Purkinje cell (primary cell): ENCODE measurements at places on chromosomes 16 and 17. TPM values are rescaled to one million over a fixed set of nuclear protein-coding genes. Genes with fewer than 3 reads are reported as not detected.

Gene SRL
- not detected in 2 replicates for polyA plus RNA-seq

Gene ASIC2
- polyA plus RNA-seq: 1.8 and 2.0 TPM in 2 replicates

Gene MT1E
- 34.2 and 49.3 TPM in 2 replicates for polyA plus RNA-seq

Gene SLFN11
- polyA plus RNA-seq: 0.27 and 0.59 TPM in 2 replicates

Gene CCL17
- not detected in 2 replicates for polyA plus RNA-seq

Gene CDYL2
- 4.3 and 5.6 TPM in 2 replicates for polyA plus RNA-seq

Gene CDC6
- polyA plus RNA-seq: not detected in 2 replicates

Gene MARCHF10
- 0.13 TPM in 1 of 2 replicates, not detected in the other for polyA plus RNA-seq

Gene UMOD
- polyA plus RNA-seq: not detected in 2 replicates

Gene CNTNAP1
- 6.8 and 11.4 TPM in 2 replicates for polyA plus RNA-seq

Gene CPNE2
- polyA plus RNA-seq: 3.3 and 9.6 TPM in 2 replicates

Gene GLG1
- polyA plus RNA-seq: 76.7 and 92.4 TPM in 2 replicates

Gene KAT2A
- polyA plus RNA-seq: 11.8 and 17.1 TPM in 2 replicates

Gene OR3A3
- polyA plus RNA-seq: not detected in 2 replicates

Gene C17orf113
- 0.91 and 2.4 TPM in 2 replicates for polyA plus RNA-seq

Gene KRT33B
- not detected in 2 replicates for polyA plus RNA-seq

Gene C1QTNF8
- not detected in 2 replicates for polyA plus RNA-seq

Gene HIGD1B
- polyA plus RNA-seq: 6.8 and 14.2 TPM in 2 replicates

Gene ELMO3
- not detected in 2 replicates for polyA plus RNA-seq

Gene TLE7
- not detected in 2 replicates for polyA plus RNA-seq

Gene PSMD3
- polyA plus RNA-seq: 4.0 and 6.0 TPM in 2 replicates

Gene ZP2
- polyA plus RNA-seq: 0.11 and 2.2 TPM in 2 replicates

Gene MEIOB
- not detected in 2 replicates for polyA plus RNA-seq

Gene FAM20A
- 0.34 TPM in 1 of 2 replicates, not detected in the other for polyA plus RNA-seq

Gene HASPIN
- not detected in 2 replicates for polyA plus RNA-seq

Gene NACA2
- 0.53 TPM in 1 of 2 replicates, not detected in the other for polyA plus RNA-seq

Gene SP6
- polyA plus RNA-seq: not detected in 2 replicates

Gene CHST4
- polyA plus RNA-seq: not detected in 2 replicates

Gene C16orf96
- not detected in 2 replicates for polyA plus RNA-seq

Gene SLC5A10
- not detected in 2 replicates for polyA plus RNA-seq
